ENCODE measurements at places on chromosomes 12 and 14.

- DNase-seq = no peak
These were observed 3.1 kb downstream of the PKP2 start for GRCh38 chr12:32893458-32893857.

GRCh38 chr12:50599366-50600095 lies 94.7 kb downstream of the DIP2B start:
- no peak for DNase-seq

DNA sequence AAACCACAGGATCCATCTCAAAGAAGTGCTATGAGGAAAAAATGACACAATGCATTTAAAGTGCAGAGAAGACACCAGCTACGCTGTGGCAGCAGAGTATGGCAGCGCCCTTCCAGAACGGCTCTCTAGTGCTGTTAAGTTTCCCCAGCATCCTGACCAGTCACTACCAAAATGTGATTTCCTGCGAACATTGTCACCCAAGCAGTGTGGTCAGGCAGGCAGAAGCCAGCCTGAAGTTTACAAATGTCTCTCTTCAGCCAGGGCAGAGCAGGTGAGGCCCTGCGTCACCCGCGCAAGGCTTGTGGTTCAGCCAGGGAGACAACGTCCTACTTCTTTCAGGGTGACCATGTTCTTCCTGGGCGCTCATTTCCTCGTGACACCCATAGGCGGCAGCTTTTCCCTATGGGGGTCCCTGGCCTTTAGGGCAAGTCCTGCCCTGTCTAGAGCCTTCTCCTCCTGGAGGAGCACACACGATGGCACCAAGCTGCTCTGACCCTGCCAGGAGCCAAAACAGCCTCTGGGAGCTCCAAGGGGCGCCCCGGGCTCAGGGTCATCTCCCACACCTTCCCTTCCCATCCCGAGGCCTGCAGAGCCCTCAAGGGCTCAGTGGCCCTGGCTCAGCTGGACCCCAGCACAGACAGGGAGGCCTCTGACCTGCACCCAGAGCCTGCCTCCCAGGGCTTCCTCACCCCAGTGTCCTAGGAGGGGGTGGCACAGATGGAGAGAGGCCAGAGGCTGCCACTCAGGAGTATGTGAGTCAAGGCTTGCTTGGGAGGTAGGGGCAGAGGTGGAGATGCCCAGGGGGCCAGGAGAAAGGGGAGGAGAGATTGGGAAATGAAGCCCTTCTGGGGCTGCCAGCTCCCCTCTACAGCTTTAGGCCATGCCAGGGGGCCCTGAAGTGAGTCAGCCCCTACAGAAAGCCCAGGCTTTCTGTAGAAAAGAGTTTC lies 41.9 kb downstream of the PSMA6 start:
- DNase-seq = no peak

GRCh38 chr12:46855760-46856159 lies 30.0 kb upstream of the SLC38A4 start:
- DNase-seq = no peak

DNA sequence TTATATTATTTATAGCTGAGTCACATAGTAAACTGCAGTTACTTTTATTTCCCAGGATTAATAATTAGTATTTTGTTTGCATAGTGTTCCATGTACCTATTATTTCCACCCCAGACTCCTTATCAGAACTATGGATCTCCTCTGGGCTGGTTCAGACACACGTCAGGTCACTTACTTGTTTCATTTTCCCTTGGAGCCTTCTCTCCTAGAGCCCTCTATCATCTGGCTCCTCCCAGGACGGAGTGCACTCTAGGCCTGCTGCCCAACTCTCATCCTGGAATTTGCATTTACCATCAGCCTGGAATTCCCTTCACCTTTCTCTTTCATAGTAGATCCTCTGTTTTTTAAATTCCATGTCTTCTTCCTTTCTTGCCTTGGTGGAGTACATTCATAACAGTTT lies 28.5 kb upstream of the GALNT16 start:
- DNase-seq = no peak

- DNase-seq = no peak
These were observed 40.4 kb upstream of the DIO3 start for GRCh38 chr14:101520621-101521472.

DNA sequence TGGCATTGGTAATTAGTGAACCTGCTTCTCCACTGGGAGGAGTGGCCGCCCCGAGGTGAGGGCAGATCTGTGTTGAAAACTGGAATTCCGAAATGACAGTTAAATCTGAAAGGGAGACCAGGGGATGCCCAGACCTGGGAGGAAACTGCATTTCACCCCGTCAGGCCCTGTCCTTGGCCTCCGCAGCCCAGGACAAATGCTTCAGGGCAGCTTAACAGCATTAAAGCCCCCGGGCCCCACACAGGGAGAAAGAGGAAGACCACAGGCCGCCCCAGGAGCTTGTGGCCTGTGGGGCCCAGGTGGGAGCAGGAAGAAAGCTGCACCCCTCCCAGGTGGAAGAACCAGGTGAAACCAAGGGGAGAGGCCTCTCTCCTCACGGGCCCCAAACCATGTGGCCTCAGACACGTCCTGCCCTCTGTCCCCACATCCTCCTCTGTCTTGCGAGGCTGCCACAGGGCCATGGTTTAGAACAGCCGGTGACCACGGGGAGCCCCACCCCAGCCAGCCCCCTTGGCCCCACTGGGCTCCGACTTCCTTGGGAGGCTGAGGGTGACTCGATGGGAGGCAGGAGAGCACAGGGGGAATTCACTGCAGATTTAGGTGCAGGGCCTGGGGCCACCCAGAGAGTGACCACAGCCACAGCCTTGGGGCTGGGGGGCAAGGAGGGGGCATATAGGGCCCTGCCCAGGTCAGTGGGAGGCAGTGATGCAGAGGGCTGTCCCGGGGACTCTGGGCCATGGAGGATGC lies 265.4 kb downstream of the ADGRD1 start:
- DNase-seq = no peak

DNA sequence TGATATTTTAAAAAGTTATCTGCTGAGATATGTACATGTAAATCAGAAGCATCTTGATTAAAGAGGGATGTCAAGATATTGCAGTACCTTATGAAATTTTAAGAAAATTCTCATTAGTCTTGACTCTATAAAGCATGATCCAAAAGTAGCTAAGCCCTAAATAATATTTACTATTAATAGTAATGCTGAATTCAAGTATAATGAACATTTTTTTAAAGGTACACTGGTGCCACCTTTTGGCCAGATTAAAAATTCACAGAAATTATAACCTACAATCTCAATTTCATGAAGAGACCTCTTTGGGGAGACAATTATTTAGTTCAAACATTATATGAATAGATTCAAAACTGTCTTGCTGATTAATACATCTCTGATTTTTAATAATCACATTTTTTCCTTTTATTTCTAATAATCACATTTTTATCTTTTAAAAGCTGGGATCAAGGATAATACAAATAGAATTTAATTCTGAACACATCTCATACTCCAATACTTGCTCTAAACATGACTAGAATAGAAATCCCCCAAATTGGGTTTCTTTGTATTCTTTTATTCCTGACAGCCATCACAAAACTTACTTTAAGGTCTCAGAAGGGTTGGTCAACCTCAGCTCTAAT lies 13.4 kb downstream of the AKAP5 start:
- DNase-seq = peak; percentile 14
